ENCODE measurements at places on chromosomes 2 and 18.

DNA sequence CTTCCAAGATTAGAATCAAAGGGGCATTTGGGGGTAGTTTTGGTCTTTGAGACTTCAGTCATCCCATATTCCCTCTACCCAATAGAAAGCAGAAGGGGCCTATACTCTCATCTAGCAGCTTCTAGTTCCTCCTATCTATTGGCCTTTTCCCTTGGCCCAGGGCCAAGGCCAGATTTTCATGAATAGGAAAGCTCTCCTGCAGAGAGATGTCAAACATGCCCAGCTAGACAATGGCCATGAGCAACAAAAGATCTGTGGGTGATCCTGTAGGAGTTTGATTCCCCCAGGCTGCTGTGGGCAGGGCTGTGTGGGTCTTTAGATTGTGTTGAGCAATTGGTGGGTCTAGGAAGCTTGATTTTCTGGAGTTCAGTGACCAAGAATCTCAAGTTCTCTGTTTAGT, 2.9 kb upstream of the ADCYAP1 start:
- DNase-seq: no peak
- no peak overlapping the region for H3K27ac ChIP-seq
- H3K27me3 ChIP-seq: peaks cover 29% of the 10 kb centered on the region
- no peaks in the 10 kb centered on the region for H3K36me3 ChIP-seq
- H3K4me1 ChIP-seq: peaks cover 24% of the 10 kb centered on the region

DNA sequence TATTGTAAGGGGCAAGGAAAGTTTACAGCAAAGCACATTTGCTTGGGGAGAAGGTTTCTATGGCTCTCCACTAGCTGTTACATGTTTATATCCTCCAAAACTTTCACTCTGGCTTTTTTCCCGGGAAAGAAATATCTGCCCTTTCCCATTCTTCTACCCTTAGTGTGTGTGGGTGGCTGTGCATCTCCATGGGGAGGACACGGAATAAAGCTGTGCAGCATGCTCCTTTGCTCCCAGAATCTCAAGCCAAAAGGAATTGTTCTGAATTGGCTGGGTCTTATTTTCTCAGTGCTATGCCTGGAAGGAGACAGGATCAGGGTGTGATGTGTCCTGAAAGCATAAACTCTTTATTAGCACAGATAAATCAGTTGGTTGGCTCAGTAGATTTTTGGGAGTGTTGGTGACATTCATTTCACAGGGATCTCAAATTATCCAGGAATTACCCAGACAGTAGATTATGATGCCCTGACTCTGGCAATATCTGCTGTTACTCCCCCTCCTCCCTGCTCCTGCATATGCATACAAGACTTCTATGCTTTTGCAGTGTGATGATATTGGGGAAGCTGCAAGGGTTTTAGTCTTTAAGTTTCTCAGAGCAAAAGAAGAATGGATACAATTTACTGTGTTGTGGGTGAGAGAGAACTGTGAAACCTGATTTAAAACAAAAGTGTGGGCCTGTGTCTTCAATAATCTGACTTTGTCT, 63.1 kb downstream of the PARD3B start:
- no peaks in the 10 kb centered on the region for H3K36me3 ChIP-seq
- H3K27ac ChIP-seq: no peak overlapping the region
- H3K4me3 ChIP-seq: no peak overlapping the region

DNA sequence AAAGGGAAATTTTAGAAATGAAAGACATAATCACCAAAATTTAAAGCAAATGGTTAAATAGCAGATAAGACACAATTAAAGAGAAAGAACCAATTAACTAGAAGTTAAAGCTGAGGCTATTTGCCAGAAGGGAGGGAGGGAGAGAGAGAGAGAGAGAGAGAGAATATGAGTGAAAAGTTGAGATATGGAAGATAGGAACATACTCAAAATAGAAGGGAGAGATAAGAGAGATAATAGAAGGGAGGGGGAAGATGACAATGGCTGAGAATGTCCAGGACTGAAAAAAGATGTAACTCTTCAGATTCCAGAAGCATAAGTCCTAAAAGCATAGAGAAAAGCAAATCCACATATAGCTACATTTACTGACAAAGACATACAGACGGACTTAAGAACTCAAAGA, 17.1 kb upstream of the AAK1 start:
- H3K27ac ChIP-seq: no peak overlapping the region
- DNase-seq: no peak
- H3K4me3 ChIP-seq: no peak overlapping the region

- no peak overlapping the region for H3K27ac ChIP-seq
- no peaks in the 10 kb centered on the region for H3K36me3 ChIP-seq
- no peak overlapping the region for H3K4me3 ChIP-seq
- H3K27me3 ChIP-seq: no peaks in the 10 kb centered on the region
- H3K4me1 ChIP-seq: no peaks in the 10 kb centered on the region
- DNase-seq: no peak
Observed at GRCh38 chr2:152157253-152157652, 18.3 kb downstream of the STAM2 start.

DNA sequence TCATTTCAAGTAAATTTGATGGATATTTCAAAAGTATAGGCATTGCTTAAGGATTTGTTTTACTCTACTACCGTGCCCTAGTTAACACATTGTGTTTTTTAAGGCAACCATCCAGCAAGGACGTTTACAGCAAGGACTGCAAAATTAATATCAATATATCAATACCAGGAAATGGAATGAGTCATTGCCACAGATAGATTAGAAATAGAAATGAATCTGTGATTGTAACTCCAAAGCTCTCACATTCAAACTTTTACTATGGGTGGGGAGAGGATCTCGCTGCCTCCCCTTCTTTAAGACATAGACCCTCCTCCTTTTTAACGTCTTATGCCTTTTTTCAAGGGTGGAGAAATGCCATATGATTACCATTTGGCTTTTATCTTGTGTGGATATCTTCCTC, 3.8 kb downstream of the CD28 start:
- H3K27me3 ChIP-seq: no peaks in the 10 kb centered on the region
- H3K4me1 ChIP-seq: no peaks in the 10 kb centered on the region
- H3K36me3 ChIP-seq: no peaks in the 10 kb centered on the region
- H3K4me3 ChIP-seq: no peak overlapping the region

DNA sequence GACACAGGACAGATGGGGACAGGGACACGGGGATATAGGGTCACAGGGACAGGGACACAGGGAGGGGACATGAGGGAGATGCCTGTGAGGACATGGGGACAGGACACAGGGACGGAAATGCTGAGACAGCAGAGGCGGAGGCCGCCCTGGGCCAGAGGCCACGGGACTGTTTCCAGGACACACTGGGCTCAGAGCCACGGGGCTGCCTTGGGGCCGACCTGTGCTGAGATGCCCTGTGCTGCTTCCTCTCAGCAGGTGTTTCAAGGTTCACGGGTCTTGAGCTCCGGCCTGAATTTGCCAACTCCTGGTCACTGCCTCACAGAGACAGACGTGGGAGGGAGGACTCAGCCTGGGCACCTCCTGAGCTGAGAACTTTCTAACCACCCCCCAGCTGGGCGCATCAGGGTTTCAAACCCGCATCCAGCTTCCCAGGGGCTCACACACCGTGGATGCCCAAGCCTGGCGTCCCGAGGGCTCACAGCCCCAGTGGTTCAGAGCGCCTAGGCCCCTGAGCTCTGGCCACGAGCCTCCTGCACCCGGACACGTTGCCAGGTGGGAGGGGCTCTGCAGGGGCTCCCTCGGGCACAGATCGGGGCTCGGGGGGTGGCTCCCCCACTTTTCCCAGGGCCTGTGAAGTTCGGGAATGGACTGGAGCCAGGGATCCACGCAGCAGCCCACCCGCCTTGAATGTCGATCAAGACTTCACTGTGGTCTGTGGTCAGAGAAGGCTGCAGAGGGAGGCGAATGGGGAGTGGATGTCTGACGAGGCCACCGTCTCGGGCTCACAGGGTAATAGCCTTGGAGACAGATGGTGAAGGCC, 64.1 kb downstream of the SLC66A2 start:
- no peak overlapping the region for H3K27ac ChIP-seq
- no peaks in the 10 kb centered on the region for H3K4me1 ChIP-seq
- DNase-seq: no peak
